ENCODE measurements at places on chromosomes 3 and 15.

DNA sequence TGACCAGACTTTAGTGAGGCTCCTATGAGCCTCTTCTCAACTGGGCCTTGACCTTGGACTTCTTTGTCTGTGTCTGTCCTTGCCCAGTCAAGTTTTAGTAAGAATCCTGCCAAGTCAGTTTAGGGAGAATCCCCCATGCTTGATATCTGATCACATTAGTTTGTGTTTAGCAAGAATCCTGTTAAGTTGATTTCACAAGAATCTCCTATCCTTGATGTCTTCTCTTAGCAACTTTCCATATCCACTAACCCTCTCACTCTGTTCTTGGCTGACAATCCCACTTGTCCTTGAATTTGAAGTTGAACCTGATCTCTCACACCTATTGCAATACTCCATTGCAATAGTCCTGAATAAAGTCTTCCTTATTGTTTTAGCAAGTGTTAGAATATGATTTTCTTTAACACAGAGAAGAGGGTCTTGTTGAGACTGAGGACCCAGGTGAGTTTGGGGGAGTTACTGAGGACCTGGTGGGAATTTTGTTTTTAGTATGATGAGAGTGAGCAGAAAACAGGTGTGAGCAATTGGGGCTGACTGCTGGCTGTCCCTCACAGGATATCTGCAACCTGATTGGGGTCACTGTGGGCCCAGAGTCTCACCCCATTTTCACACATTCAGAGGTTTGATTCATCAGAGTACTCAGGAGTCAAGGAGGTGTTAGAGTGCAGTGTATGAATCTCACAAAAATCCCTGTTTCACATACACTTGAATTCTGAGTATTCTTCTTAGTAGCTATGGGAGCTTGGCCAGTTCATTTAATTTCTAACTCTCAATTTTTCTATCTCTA lies 39.9 kb upstream of the TNFAIP8L3 start:
- no peak for DNase-seq

- DNase-seq, result no peak
Observed at GRCh38 chr15:32881528-32881927, 163.7 kb downstream of the GREM1 start.

- DNase-seq, result no peak
Observed at GRCh38 chr15:78255421-78256043, 8.8 kb upstream of the DNAJA4 start.

GRCh38 chr15:89785064-89785773 lies 9.1 kb downstream of the MESP2 start:
- DNase-seq, result no peak

GRCh38 chr3:69251078-69251805 lies 128.8 kb upstream of the LMOD3 start:
- no peak for DNase-seq

- no peak for DNase-seq
Observed at GRCh38 chr3:48662753-48663488, at the start of gene CELSR3. Gene CELSR3 (minus strand): TSS chr3:48662886. CDS start chr3:48662634, 252 bp downstream.

DNA sequence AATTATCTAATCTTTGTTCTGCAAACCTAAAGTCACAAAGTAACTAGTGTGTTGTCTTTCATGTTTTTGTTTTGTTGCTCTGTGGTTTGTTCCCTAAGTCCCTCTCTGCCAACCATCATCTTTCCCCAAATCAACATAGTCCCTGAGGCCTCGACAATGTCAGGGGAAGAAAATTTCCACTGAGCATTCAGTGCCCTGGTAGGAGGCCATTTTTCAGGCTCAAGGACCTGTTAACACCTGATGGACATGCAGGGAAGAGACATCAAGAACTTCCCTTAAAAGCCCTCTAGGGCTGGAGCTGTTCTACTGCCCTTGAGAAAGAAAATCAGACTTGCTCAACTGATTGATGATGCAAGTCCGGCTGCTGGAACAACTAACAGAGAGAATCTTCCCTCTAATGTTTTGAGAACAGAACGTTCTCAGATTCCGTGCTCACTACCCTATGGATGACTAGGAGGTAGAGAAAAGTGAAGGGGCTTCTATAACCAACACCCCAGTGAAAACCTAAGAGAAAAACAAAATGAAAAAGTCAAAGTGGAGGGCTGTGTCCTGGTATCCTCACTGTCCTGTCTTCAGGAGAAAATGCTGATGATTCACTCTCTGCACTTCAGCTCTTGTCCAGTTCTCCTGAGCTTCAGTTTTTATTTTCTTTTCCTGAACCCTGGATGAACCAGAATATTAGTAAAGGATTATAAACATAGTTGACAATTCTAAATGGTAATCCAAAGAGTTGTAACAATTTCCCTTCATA lies 373.1 kb downstream of the FOXP1 start:
- DNase-seq, result no peak

DNA sequence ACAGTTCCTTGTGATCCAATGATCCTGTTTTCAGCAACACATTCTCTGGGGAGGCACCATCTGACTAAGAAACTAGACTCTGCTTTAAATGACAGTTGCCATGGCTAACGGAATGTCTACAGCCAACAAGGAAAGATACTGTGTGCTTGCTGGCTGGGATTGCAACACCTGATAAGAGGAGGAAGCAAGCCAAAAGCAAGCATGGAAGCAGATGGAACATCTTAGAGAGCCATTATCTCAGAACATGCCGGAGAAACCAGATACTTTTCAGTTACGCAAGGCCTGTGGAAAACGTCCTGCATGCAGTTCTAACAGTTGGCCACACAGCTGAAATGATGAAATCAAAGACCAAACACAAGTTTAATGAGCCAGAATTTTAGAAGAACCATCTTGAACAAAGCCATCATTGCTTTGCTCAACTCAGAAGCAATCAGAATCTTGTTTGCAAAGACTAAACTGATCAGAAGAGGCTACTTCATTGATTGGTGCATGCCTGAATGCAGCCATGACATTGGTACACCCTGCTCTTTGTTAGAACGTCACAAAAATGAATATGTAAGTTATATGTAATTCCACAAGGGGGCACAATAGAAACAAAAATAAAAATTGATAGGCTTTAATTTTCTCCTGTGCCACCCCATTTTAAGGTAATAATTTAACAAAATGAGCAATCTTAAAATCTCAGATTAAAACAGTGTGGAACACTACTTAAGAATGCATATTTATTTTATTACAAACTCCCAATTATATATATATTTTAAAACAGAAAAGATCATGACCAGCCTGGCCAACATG lies 50.8 kb downstream of the GXYLT2 start:
- DNase-seq, result no peak

- DNase-seq, result no peak
Observed at GRCh38 chr15:79700951-79701480, 195.8 kb downstream of the MTHFS start.

GRCh38 chr3:4708230-4708629 lies 215.1 kb downstream of the ITPR1 start:
- DNase-seq, result no peak

Measured in cortex of kidney (tissue), 1 donor.